ENCODE measurements at places on chromosomes 1 and 21.

DNA sequence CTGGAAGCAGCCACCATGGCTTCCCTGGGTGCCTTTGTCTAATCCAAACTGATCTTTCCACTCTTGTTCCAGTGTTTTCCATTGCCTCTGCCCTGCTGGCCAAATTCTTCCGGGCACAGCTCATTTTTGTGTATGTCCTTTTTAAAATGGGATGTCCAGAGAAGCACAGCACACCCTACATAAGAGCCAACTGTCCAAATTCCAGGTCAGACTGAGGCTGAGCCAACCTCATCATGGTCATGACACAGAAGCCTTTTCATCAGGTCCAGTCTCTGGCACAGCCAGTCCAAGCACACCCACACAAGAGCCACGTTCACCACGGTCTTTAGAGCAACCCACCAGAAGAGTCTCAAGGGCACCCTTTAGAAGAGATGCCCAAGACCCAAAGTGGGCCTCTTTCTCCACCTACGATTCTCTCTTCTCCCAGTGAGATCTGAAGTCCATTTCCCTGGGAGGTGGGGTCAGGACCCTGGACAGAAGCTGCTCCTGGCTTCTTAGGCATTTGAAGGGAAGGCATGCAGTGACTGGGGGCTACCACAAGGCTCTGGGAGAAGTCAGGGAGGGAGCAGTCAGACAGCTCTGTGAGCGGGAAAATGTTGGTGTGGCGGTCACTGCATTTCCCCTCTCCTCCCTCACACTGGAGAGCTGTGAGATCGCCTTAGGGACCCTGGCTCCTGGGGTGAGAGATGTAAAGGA is 53.2 kb downstream of the SYT2 start:
- DNase-seq: no peak

DNA sequence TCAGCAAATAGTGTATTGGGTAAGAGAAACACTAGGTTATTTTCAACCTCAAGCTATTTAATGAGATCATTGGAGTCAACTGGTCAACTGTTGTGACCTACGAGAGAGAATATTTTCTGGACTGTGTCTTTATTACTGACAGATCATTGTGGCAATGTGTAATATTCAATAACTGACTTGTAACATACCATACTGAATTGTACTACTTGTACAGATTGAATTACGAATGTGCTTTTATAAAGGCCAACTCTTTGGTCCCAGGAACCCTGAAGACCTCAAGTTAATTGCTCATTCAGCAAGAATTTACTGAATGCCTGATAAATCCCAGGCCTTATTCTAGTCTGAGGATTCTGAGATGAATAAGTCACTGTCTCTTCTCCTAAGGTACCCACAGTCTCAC is 56.1 kb upstream of the CAMK1G start:
- no peak for DNase-seq

GRCh38 chr1:75170981-75171380 is 36.8 kb downstream of the LHX8 start:
- no peak for DNase-seq

DNA sequence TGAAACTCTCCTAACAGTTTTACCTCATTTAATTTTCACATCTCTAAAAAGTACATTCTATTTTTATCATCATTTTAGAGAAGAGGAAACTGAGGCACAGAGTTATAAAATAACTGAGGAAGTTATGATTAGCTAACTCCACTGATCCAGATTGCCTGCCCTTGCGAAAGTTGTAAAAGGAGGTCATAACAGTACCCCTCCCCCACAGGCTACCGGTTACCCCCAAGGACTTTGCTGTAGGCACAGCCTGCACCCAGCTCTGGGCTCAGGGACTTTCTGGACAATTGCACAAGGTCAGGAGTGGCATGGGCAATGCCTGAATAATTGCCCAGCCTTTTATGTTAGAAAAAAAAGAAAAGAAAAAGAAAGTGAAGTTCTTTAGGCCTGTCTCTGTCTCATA is 22.7 kb downstream of the PIGM start:
- no peak for DNase-seq

DNA sequence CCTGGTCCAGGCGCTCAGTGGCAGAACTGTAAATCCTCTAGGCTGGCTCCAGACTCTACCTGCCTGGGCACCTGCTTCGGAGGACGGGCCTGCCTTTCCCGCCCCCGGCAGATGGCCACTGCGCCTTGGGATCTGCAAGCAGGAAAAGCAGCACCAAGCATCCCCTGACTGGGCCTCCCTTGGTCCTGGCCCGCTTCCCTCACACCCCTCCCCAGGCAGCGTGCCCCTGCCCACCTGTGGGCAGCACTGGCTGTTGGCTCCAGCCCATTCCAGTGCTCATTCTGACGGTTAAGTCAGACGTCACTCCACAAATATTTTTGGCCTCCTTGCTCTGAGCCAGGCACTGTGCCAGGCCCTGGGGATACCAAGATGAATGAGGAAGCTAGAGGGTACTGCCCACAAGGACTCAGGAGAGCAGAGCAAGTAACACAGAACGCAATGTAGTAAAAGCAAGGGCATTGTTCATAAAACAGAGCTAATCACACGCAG is 22.0 kb upstream of the BLACAT1 start:
- DNase-seq: no peak

DNA sequence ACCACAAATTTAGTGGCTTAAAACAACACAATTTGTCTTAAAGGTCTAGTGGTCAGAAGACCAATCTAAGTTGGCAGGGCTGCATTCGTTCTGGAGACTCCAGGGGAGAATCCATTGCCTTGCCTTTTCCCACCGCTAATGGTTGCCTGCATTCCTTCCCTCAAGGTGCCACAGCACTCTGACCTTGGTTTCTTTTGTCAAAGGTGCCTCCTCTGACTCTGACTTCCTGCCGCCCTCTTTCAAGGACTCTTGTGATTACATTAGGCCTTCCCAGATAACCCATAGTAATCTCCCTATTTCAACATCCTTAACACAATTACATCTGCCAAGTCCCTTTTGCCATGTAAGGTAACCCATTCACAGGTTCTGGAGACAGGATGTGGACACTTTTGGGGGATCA is 145.3 kb downstream of the S1PR1 start:
- DNase-seq: no peak

GRCh38 chr1:202565890-202566602 is 144.2 kb downstream of the SYT2 start:
- no peak for DNase-seq

GRCh38 chr1:158035014-158035413 is 41.6 kb downstream of the KIRREL1 start:
- no peak for DNase-seq

- DNase-seq: no peak
Observed at GRCh38 chr1:151972542-151973248, 21.0 kb downstream of the S100A10 start.

DNA sequence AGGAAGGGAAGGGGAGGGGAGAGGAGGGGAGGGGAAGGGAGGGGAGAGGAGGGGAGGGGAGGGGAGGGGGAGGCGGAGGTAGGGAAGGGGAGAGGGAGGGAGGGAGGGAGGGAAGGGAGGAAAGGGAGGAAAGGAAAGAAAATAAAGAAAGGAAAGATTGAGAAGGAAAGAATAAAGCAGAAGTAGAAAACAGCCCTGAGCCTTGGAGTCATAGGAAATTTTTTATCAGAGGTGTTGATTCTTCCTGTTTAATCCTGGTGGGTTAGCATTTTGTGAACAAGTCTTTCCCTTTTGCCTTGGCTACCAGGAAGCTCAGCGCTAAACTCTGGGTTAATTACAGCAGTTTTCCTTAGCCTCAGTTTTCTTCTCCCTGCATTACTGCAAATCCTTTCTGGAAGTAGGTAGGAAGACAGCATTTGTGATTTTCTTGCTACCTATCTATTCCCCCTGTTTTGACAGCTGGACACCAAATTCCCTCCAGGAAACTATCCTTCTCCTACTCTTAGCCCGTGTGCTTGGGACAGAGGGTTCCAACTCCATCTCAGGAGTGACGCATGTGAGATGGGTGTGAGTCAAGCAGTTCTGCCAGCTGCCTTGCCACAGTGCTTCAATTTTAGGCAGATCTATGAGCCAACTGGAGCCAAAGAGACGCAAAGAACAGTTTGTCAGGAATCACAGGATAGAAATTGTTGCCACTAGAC is 26.9 kb downstream of the TOMM20 start:
- DNase-seq: no peak

DNA sequence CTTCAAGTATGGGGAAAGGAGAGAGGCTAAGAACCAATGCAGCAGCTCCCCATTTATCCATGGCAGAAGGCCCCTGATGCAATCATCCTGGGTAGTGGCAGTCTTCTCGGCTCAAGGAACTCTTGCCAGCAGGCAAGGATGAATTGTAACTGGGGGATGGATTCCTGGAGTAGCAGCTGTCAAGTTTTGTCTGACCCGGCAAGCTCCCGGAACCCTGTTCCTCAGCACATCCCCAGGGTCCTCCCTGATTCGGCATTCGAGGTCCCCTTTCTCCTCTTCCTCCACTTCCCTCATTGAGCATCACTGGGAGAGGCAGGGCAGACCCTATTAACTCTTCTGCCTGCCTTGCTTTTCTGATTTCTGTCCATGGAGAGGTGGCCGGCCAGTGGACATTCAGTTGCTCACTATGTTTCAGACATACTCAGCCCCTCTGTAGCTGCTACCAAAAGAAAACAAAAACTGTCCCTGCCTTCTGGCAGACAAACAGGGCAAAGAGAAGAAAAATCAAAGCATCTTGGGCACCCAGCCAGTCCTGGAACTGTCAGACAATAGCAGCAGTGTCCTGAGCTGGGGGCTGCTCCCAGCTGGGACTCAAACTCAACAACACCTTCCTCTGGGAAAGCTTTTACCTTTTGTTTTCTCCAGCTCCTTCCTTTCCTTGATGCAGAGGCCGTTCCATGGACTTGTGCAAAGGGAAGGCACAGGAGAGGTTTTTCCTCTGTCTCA is 5.6 kb upstream of the PTCH2 start:
- DNase-seq: no peak

DNA sequence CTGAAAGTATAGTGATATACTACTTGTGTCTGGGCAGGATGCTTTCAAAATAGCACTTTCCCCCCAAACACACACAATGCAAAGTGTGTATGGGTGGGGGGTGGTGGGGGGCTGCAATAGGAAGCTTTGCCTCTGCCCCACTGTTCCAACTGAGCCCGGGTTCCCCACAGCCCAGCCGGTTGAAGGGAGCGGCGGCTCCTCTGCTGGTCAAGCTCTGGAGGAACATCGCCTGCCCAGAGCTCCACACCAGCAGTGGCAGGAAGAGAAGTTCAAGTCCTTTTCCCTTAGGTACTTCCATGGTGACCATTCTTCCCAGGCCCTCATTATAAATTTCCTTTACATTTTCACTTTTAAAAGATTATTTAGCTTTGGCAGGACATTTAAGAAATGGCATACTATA is 74.9 kb downstream of the CAPZB start:
- no peak for DNase-seq

All from NCI-H1417 treated with DMSO at 0.1 percent for 48 hours (cell line).